ENCODE measurements at places on chromosomes 2 and 18.

- no peak for DNase-seq
Measured at GRCh38 chr18:79682894-79683625, 3.5 kb downstream of the CTDP1 start.

DNA sequence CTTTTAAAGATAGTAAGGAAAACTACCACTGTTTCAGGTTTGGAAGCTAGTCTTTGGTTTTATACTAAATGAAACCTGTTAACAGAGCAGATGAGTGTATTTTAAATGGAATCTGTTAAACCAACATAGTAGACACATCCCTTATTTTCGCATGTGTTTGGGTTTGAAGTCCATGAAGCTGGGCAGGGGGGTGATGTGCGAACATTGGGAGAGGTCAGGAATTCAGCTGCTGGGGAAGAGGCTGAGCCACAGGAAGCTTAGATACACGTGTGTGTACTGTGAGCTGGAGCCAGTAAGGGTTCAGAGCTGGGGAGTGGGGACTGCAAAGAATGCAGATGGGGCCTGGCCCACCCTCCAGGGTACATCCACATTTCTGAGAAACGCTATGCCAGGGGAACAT, 176.9 kb downstream of the VAPA start:
- no peak for DNase-seq

DNA sequence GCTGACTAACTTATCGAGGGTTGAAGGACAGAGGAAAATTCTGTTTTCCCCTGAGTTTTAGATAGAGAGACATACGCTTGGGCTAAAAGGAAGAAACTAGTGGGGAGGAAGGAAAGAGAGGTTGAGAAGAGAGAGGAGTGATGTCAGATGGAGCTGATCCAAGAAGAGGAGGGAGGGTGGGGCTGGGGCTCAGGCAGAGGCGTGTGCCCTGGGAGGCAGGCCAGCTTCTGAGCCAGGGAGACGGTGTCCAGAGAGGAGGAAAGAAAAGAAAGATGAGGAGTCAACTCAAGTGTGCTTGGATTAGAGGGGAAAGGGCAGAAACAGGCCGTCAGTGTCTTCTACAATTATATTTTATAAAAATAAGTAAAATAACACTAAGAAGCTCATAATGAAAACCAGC, 56.2 kb downstream of the EMILIN2 start:
- DNase-seq: no peak

DNA sequence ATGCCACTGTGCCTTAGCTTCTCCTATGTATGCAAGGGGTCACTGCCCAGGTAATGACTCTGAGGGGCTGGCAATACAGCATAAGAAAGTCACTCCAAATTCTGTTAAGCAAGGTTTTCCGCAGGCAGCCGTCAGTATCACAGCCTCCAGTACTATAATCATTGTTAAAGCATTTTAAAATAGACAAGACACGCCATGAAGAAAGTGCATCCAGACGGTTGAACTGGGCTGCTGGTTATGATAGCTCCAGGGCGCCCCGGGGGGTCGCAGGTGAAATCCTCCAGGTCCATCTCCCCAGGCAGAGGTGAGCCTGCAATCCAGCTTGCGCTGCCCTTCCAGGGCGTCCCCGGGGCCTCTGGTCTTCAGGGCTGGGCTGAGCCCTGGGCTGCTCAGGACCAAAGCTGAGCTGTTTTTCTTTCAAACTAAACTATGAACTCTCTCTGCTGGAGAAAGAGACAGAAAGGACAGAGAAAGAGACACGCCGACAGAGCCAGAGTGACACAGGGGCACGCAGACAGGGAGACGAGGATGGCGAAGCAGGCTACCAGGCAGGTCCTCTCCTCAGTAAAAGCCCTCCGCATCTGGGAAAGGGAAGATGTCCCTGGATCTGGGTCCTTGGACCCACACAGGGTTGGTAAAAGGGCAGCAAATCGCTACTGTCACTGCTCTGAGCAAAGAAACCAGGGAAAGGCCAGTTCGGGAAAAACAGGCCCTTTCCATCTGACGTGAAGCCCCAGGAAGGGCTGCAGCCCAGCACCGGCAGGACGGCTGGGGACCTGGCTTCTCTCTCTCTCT, 2.1 kb upstream of the TWIST2 start:
- no peak for DNase-seq

DNA sequence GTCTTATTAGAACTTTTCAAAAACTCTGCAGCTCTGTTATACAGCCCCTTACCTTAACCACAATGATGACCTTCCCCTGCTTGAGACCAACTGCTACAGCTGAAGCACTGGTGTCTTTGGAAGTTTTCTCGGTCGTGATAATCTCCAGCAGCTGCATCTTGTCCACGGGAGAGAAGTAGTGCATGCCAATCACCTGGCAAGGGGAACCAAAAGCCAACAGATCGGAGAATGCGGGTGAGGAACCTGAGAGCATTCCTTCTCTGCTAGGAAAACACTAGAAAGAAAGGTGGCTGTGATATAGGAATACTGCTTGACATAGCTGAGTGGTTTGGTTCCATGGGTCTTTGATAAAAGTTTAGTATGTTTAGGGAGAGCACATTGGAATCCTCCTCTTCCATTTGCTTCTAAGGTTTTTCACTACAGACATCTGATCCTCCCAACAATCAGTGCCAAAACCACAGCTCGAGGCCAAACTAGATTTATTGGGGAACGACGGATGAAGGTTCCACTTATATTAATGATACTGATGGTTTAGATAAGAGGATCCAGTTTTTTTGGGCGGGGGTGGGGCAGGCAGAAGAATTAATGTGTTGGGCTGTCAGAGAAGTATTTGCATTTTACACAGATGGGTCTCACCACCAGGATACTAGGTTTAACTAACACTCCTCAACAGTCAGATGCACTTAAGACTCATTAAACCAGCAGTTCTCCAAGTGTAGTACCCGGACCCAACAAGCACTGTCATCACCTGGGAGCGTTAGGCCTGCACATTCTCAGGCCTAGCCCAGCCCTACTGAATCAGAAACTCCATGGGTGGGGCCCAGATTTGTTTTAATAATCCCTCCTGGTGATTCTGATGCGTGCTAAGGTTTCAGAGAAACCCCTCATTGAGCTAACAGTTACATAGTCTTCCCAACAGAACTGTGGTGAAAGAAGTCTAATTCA, 22.4 kb downstream of the GAREM2 start:
- no peak for DNase-seq

- DNase-seq: no peak
Measured at GRCh38 chr2:220006152-220006621, 378.8 kb downstream of the SLC4A3 start.

GRCh38 chr2:13481201-13481600, 764.5 kb downstream of the TRIB2 start:
- DNase-seq: no peak

DNA sequence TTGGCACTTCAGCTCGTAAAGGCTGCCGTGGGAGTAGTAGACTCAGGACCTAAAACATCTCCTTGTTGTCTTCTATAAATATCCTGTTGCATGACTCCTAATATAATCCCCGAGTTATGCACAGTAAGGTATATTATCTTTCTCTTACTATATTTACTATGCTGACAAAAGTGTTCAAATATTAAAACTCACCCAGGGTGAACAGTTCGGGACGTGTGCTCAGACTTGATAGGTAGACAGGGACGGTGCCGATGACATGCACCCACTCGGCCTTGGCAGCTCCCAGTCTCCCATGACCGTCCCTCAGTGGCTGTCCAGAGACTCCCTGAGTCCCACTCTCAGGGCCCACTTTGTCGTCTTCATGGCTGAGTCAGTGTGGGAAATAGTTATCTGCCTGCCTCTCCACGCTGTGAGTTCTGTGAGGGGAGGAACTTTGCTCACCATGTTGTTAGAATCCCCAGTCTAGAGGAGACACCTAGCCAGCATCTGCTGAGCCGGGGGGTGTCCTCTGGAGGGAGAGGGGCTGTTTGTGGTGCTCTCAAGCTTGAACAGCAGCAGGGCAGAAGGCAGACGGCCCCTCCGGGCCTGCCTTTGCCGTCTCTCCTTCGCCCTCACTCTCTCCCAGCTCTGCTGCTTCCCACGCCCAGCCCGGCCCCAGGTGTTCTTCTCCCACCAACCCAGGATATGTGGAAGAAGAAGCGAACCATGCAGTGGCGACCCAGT, 75.0 kb downstream of the DGKD start:
- DNase-seq: no peak

GRCh38 chr2:55111230-55111569, 60.9 kb upstream of the RTN4 start:
- no peak for DNase-seq

DNA sequence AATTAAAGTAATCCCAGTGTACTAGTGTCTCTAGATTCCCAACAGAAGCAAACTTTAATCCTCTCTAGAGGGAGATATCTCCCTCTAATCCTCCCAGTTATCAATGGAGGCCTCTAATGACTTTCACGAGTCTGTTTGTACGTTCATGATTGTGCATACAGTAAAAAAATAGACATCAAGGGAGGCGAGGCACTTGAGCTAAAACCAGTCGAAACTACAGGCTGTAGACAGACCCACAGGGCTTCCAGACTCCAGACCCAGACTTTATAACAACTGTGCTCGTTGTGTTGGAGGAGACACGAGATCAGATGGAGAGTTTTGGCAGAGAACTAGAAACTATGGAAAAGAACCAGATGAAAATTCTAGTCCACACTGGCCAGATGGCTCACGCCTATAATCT, 7.0 kb downstream of the DGKD start:
- no peak for DNase-seq

DNA sequence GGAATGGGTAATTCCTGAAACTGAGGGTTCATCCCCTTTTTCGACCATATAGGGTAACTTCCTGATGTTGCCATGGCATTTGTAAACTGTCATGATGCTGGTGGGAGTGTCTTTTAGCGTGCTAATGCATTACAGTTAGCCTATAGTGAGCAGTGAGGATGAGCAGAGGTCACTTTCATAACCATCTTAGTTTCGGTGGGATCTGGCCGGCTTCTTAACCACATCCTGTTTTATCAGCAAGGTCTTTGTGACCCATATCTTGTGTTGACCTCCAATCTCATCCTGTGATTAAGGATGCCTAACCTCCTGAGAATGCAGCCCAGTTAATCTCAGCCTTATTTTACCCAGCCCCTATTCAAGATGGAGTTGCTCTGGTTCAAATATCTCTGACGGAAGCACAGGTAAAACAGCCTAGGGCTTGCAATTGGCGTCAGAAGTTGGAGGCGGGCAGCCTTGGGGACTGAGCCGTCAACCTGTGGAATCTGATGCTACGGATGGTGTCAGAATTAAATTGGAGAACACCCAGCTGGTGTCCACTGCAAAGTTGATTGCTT, 19.5 kb downstream of the RALBP1 start:
- DNase-seq: no peak

DNA sequence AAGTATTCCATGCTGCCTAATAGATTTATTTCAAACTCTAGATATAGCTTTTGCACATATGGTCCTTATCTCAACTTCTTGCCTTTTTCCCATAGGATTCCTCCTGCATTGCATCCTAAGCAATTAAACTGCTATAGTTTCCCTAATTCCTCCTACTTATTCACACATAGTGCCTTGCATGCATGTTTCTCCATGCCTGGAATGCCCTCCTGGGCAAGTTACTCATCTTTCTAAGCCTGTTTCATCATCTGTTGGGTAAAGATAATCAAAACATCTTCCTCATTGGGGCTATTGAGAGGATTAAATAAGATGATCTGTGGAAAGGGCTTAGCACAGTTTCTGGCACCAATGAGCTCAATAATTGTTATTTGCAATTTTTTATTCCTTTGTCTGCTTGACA, 726.5 kb downstream of the SLC4A3 start:
- DNase-seq: no peak

DNA sequence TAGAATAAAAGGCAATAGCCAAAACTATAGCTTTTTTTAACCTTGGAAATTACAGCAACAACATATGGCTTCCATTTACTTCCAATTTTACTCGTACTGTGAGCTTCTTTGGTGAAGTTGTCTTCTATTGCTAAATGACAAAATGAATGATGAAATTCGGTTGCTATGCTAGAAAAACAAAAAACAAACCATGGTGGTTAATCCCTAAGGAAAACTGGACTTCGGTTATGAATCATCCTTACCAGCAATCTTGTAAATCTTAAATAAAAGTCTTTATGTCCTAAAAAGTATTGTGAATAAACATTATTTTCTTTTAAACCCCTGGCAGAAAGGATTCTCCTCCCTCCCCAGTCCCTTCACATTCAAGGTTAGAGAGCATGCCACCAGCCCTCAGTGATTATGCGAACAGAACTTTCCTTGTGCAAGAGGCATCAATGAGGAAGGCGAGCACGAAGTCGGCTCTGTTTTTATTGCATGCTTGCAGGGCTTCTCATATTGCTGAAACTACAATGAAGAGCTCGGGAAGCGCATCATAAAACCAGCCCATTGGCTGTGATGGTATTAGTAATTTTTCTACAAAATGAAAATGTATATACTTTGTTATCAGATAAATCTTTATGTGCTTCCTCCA, 62.9 kb downstream of the ZNF521 start:
- DNase-seq: no peak

DNA sequence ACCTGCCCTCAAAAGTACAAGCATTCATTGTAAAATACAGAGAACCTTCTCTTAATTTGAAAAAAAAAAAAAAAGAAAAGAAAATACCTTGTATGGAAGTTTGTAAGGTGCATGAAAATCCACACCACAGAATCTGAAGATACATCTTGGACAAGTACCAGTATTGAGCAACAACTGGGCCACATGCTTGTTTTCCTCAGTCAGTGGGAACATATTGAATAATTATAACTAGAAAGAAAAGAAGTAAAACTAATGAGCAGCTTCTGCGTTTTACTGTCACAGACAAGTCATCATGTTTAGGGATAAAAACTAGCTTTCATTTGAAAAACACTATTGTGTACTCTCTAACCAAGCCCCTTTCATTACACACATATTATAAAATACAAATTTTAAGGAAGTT, 5.8 kb upstream of the PEX13 start:
- no peak for DNase-seq

DNA sequence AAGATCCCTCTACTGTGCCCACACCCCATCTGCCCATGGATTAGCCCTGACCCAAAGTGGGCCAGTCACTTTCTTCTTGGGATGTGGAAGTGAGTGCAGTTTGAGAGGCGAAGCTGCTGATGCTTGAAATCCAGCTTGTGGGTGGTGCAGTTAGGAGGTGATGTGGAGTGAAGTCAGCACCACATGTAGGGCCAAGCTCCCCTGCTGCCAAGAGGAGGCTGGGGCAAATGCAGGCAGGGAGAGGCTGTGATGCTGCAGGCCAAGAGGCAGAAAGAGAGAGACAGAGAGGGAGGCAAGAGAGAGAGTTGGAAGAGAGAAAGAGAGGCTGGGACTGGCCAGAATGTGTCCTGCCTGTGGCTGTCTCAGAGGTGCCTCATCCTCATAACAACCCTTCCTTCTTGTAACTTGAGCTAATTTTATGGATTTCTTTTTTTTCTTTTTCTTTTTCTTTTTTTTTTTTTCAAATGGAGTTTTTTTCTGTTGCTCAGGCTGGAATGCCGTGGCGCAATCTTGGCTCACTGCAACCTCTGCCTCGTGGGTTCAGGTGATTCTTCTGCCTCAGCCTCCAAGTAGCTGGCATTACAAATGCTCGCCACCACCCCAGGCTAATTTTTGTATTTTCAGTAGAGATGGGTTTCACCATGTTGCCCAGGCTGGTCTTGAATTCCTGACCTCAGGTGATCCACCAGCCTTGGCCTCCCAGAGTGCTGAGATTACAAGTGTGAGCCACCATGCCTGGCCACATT, 35.3 kb upstream of the CAB39 start:
- no peak for DNase-seq

Data from CD8-positive, alpha-beta T cell (primary cell).